ENCODE measurements at places on chromosomes 2 and 18.

GRCh38 chr2:207779523-207779922 is 9.8 kb upstream of the FZD5 start:
- DNase-seq = no peak

- peak; percentile 73 for DNase-seq
Measured at GRCh38 chr2:133674433-133675331, 106.4 kb upstream of the NCKAP5 start.

DNA sequence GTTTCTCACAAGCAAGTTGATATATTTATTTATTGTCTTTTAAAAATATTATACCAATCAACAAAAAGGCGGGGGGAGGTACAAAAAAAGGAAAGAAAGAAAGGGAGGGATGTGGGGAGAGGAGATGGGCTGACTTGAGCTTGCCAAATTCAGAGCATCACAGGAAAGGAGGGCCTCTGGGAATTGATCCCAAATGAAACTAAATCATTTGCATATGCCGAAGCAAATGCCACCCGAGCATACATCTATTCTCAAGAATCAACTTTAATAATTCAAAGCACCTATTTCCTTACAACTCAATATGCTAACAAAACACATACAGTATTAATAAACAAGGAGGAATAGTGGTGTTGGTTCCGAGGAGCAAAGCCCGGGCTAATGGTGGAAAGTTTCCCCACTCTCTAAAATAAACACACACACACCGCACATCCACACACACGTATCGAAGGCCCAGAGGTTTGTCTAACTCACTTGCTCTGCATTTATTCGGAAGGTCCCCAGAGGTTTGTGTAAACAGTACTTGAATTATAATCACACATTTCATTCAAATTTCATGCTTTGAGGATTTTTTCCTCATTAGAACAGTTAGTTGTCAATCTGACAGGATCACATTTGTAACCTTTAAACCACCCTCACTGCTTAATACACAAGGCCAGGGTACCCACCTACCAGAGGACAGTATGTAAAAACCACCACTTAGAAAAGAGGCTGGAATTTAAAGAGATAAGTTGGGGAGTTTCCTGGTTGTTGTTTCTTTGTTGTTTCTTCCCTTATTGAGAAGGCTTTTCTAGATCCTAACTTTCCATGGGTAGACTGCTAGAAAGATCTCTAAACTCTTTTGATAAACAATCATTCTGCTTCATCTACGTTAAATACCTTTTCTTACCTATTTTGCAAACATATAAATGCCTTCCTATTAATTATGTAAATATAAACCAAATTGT is 264.7 kb downstream of the TCF4 start:
- no peak for DNase-seq

GRCh38 chr2:20622296-20622686 is 28.6 kb downstream of the HS1BP3 start:
- no peak for DNase-seq

GRCh38 chr2:167653131-167653530 is 594.3 kb downstream of the STK39 start:
- no peak for DNase-seq
